ENCODE measurements at places on chromosomes 11 and 22. TPM values are rescaled to one million over a fixed set of nuclear protein-coding genes. Genes with fewer than 3 reads are reported as not detected.

- H3K27me3 ChIP-seq = no peaks in the 10 kb centered on the region
- H3K4me1 ChIP-seq = no peaks in the 10 kb centered on the region
- H3K36me3 ChIP-seq = no peaks in the 10 kb centered on the region
These were observed 2.1 kb downstream of the TRAF6 start for GRCh38 chr11:36507824-36508489.

GRCh38 chr11:37988031-37988430 lies 1390.0 kb upstream of the RAG2 start:
- H3K27ac ChIP-seq = no peak overlapping the region
- no peaks in the 10 kb centered on the region for H3K4me1 ChIP-seq
- no peak overlapping the region for H3K4me3 ChIP-seq
- H3K36me3 ChIP-seq = no peaks in the 10 kb centered on the region
- DNase-seq = peak; percentile 17

The TM7SF2 gene
- total RNA-seq = 5.7 TPM

DNA sequence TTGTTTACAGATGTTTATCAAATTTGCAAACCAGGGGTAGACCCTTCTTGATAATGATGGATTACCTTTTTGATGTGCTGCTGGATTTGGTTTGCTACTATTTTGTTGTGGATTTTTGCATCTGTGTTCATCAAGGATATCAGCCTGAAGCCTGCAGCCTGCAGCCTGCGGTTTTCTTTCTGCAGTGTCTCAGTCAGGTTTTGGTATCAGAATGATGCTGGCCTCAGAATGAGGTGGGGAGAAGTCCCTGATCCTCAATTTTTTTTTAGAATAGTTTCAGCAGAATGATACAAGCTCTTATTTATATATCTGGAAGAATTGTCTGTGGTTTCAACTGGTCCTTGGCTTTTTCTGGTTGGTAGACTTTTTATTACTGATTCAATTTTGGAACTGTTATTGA lies 19.7 kb upstream of the RAB38 start:
- no peak for DNase-seq
- H3K27ac ChIP-seq = no peak overlapping the region
- H3K4me1 ChIP-seq = no peaks in the 10 kb centered on the region
- H3K27me3 ChIP-seq = no peaks in the 10 kb centered on the region
- H3K4me3 ChIP-seq = no peak overlapping the region

DNA sequence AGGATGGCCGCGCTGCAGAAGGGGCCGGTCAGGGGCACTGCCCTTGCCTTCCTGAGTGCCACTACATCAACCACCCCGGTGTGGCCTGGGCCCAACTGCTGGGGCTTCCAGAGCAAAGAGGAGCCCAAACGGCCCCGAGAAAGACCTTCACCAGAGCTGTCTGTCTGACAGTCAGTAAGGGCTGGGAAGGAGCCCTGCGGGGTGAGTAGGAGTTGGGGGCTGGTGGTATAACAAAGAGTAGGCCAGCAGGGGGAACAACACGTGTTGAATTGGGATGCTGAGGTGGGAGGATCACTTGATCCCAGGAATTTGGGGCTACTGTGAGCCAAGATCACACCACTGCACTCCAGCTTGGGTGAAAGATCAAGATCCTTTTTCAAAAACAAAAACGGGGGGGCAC lies 3.9 kb downstream of the GSTT4 start:
- H3K27ac ChIP-seq = no peak overlapping the region
- no peaks in the 10 kb centered on the region for H3K36me3 ChIP-seq
- no peaks in the 10 kb centered on the region for H3K27me3 ChIP-seq
- no peak overlapping the region for H3K4me3 ChIP-seq

The MOGAT2 gene
- not detected for total RNA-seq

DNA sequence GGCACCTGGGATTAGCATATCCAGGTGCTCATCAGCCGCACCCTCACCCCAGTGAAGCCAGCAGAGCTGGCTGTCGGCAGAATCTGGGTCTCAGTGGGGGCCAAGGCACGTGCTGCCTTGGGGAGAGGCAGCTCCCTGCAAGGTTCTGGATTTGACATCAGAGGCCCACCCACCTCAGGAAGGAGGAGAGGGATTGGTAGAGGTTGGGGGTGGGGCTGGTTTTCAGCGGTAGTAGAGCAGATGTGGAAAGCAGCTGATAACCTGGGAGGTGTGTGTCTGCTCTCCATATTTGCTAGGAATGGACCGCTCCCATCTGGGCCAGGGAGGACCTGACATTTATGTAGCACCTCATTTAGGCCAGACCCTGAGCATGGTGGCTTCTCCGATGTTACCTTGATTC lies 147.5 kb downstream of the GRIK4 start:
- H3K4me3 ChIP-seq = no peak overlapping the region
- H3K36me3 ChIP-seq = no peaks in the 10 kb centered on the region
- no peak for DNase-seq
- H3K4me1 ChIP-seq = no peaks in the 10 kb centered on the region

GRCh38 chr22:36334821-36335603 lies 52.8 kb downstream of the MYH9 start:
- H3K4me3 ChIP-seq = no peak overlapping the region
- H3K4me1 ChIP-seq = peaks cover 73% of the 10 kb centered on the region
- DNase-seq = peak; percentile 84
- no peaks in the 10 kb centered on the region for H3K27me3 ChIP-seq

DNA sequence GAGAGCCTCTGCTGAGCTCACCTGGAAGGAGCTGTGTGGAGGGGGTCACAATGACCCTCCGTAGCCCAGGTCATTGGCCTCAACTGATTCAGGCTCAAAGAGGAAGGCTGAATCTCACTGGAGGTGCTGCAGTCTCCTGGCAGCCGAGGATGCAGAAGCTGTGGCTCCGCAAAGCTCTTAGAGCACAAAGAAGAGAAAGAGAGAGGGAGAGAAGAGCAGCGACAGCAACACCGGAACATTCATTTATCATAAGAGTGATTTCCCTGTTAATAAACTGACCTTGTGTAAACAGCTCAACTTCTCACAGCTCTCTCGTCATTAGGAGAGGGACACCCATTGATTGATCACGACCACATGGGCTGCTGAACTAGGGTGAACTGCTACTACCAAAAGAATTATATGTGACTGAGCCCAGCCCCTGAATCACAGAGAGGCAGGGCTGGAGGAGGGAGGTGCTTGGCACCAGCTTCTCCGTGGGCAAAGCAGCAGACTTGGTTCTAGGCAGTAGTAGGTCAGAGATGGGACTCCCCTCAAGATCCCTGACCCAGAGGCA lies 281.7 kb downstream of the NXPE2 start:
- no peak overlapping the region for H3K27ac ChIP-seq
- DNase-seq = no peak
- no peaks in the 10 kb centered on the region for H3K27me3 ChIP-seq
- no peak overlapping the region for H3K4me3 ChIP-seq

The LRRC74B gene
- not detected for total RNA-seq

DNA sequence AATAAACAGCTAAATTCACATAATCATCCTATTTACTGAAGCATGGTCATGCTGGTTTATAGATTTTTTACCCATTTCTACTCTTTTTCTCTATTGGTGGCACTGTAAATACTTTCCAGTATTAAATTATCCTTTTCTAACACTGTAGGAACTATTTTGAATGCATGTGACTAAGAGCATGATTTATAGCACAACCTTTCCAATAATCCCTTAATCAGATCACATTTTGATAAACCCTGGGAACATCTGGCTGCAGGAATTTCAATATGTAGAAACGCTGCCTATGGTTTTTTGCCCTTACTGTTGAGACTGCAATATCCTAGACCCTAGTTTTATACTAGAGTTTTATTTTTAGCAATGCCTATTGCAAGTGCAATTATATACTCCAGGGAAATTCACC lies 10.7 kb downstream of the RAG1 start:
- H3K27ac ChIP-seq = no peak overlapping the region
- no peak overlapping the region for H3K4me3 ChIP-seq
- H3K4me1 ChIP-seq = no peaks in the 10 kb centered on the region
- no peaks in the 10 kb centered on the region for H3K36me3 ChIP-seq
- H3K27me3 ChIP-seq = peaks cover 3% of the 10 kb centered on the region

The KREMEN1 gene
- total RNA-seq = 2.5 TPM

DNA sequence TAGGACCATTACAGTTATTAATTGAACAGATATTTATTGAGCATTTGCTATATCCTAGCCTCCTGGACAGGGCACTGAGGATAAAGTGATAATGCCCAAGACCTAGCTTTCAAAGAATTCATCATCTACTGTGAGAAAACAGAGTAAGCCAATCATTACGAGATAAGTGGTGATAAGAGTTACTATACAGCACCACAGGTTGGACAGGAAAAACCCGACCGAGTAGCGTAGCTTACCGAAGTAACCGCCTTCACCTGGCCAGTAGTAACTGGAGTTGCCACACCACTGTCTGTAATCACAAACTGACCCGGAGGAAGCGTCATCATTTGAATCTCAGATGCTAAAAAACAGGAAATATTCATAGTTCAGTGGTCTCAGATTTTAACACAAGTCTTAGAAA lies 10.0 kb upstream of the NFRKB start:
- DNase-seq = no peak
- H3K4me1 ChIP-seq = no peaks in the 10 kb centered on the region
- H3K4me3 ChIP-seq = no peak overlapping the region

The WNT11 gene
- not detected for total RNA-seq

The LDHA gene
- 2,567 TPM for total RNA-seq

DNA sequence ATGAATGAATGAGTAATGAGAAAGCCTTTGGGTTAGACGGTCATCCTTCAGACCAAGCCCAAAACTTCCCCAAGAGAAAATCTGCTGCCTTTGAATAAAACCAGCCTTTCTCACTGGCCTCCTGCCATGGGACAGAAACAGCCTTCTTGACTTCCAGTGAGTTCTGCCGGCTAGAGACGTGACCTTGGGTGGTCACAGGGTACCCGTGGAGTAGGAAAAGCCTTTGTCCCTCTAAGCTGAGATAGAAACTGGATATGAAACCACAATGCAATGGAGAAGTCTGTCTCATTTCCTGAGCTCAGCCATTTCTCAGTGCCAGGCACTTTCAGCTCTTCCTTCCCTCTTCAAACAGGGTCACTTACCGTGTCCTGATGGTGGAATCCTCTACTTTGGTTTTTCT lies 21.2 kb upstream of the YWHAH start:
- H3K27me3 ChIP-seq = peaks cover 20% of the 10 kb centered on the region
- H3K4me1 ChIP-seq = no peaks in the 10 kb centered on the region
- no peak overlapping the region for H3K27ac ChIP-seq

The ABCG4 gene
- total RNA-seq = under 0.01 TPM

The SMIM35 gene
- not detected for total RNA-seq

- no peaks in the 10 kb centered on the region for H3K27me3 ChIP-seq
- peak overlapping the region; percentile 49 for H3K4me3 ChIP-seq
- H3K36me3 ChIP-seq = peaks cover 26% of the 10 kb centered on the region
- H3K27ac ChIP-seq = peak overlapping the region; percentile 66
- no peak for DNase-seq
These were observed 1.0 kb downstream of the PIDD1 start for GRCh38 chr11:803770-804598.

- H3K36me3 ChIP-seq = peaks cover 3% of the 10 kb centered on the region
- no peak for DNase-seq
- no peak overlapping the region for H3K4me3 ChIP-seq
- H3K27me3 ChIP-seq = no peaks in the 10 kb centered on the region
- H3K4me1 ChIP-seq = no peaks in the 10 kb centered on the region
These were observed 34.4 kb downstream of the PRMT3 start for GRCh38 chr11:20421946-20422345.

The CRACR2B gene
- 0.54 TPM for total RNA-seq

DNA sequence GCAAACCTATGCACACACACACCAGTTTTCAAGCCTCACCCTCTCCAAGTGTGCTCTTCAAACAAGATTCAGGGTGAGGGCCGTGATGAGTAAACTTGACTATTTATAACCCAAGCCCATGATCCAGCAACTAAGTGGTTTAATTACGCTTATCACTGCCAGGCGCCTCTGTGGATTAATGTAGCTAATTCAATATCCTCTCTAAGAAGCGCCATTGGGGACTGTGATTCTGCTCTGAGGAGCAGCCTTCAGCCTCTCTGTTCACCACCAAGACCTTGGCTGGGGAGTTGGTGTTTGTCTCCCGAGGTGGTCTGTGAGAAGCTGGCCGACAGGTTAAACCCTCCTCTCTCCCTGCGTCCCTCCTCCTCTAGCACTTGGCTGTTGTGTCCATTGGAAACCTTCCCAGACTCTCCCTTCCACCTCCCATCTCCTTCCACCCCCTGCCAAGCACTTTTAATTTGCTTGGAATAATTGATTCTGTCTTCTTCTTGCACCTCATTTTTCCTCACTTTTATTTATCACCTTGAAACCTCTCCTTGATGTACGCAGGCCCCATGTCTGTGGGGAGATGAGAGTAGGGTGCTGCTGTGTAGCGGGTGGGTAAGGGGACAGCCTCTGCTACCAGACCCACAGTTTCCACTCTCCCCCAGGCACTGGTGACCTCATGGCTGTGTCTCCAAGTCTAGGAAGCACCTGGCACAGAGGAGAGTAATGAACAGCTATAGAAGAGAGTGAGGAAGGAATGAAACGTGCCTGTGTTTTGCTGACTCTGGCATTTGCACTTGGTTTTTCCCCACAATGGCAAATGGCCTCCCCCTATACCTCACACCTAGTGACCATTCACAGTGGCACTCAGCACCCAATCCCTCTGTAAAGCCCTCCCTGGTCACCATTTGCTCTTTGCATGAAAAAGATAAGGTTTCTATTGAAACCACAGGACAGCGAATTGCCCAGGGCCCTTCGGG lies 236.6 kb downstream of the GRIK4 start:
- H3K27me3 ChIP-seq = peaks cover 17% of the 10 kb centered on the region
- H3K4me1 ChIP-seq = no peaks in the 10 kb centered on the region
- H3K27ac ChIP-seq = no peak overlapping the region
- no peaks in the 10 kb centered on the region for H3K36me3 ChIP-seq
- no peak for DNase-seq

- H3K4me1 ChIP-seq = peaks cover 36% of the 10 kb centered on the region
- DNase-seq = no peak
- H3K4me3 ChIP-seq = no peak overlapping the region
- peaks cover 26% of the 10 kb centered on the region for H3K36me3 ChIP-seq
- H3K27me3 ChIP-seq = no peaks in the 10 kb centered on the region
These were observed 8.3 kb downstream of the CLCF1 start for GRCh38 chr11:67364783-67365722.

- peaks cover 2% of the 10 kb centered on the region for H3K4me1 ChIP-seq
- H3K27me3 ChIP-seq = no peaks in the 10 kb centered on the region
- H3K27ac ChIP-seq = no peak overlapping the region
- DNase-seq = no peak
- H3K36me3 ChIP-seq = peaks cover 4% of the 10 kb centered on the region
These were observed 118.5 kb upstream of the APOA1 start for GRCh38 chr11:116955949-116956348.

The APOL1 gene
- total RNA-seq = 0.56 TPM

GRCh38 chr22:46619830-46620501 lies at the start of gene GRAMD4:
Gene GRAMD4, plus strand, starts transcription at chr22:46620386. Its CDS starts 6,414 bp downstream, at chr22:46626800.
- no peak within 1 kb of the TSS for H3K27ac ChIP-seq
- no peaks in the 10 kb centered on the region for H3K27me3 ChIP-seq
- no peaks in the 10 kb centered on the region for H3K36me3 ChIP-seq
- peaks cover 4% of the 10 kb centered on the region for H3K4me1 ChIP-seq
- DNase-seq = no peak

The CREB3L1 gene
- total RNA-seq = 10.0 TPM

GRCh38 chr11:131688048-131688693 lies 317.8 kb downstream of the NTM start:
- H3K4me3 ChIP-seq = peak overlapping the region; percentile 36
- H3K27ac ChIP-seq = no peak overlapping the region
- DNase-seq = peak; percentile 41
- peaks cover 3% of the 10 kb centered on the region for H3K4me1 ChIP-seq
- peaks cover 17% of the 10 kb centered on the region for H3K27me3 ChIP-seq

All from IMR-90 (cell line).